ENCODE measurements at places on chromosomes 3 and 15.

DNA sequence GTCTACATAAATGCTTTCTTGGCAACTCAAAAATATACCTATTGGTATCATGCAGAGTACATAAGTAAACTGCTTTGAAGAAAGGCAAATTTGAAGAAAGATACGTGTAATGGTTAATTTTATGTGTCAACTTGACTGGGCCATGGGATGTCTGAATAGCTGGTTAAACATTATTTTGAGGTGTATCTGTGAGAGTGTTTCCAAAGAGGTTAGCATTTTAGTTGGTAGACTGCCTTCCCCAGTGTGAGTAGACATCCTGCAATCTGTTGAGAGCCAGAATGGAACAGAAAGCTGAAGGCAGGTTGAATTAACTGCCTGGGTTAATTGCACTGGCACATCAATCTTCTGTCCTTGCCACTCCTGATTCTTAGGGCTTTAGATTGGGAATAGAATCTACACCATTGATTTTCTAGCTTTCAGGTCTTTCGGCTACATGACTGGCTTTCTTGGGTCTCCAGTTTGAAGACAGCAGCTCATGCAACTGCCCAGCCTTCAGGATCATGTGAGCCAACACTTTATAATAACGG, 98.3 kb downstream of the CMSS1 start:
- no peak for DNase-seq

- DNase-seq = no peak
Measured at GRCh38 chr3:194326968-194327217, 24.2 kb downstream of the CPN2 start.

GRCh38 chr15:59026207-59026606, 38.7 kb downstream of the RNF111 start:
- no peak for DNase-seq

- no peak for DNase-seq
Measured at GRCh38 chr3:107404727-107405469, 27.7 kb downstream of the CCDC54 start.

GRCh38 chr3:128278761-128279600, 125.7 kb downstream of the EEFSEC start:
- DNase-seq = peak; percentile 79

- no peak for DNase-seq
Measured at GRCh38 chr3:33749546-33750210, 31.6 kb upstream of the CLASP2 start.

DNA sequence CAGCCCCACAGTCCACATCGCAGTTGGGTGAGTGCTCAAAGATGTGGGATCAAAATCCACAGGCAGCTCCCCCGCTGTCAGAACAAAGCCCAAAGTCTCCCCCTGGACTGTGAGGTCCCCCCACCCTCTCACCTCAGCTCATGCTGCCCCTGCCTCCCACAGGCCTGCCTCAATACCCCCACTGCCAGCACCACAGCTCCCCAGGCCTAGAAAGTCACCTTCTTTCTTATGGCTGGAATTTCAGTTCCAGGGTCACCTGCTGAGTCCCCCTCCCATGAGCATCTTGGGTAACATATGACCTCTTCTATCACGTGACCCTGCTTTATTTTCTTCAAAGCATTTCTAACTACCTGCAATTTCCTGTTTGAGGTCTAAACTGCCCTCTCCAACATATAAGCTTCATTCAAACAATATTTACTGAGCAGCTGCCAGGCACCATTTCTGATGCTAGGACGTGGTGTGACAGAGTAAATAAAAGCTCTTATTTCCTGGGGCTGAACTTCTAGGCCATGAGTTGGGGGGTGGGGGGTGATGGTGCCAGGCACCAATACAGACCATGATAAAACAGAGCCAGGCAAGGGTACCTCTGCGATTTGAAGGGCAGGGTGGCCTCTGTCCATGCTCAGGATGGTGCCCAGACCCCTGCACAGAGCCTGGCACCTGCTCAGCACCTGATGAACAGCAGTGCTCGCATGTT, 2.4 kb upstream of the TMEM89 start:
- DNase-seq = no peak

DNA sequence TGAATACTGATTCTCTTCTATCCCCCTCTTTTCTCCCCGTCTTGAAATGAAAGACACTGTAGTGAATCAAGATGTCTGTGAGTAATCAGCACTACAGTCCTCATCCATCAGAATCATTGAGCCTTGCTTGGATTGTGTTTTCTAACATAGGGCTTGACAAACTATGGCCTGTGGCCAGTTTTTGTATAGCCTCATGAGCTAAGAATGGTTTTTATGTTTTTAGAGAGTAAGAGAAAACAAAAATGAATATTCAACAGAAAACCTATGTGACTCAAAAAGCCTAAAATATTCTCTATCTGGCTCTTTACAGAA, 55.2 kb downstream of the PPM1L start:
- peak; percentile 42 for DNase-seq
